Osteoblast (primary cell): ENCODE measurements at places on chromosomes 12 and 14. TPM values are rescaled to one million over a fixed set of nuclear protein-coding genes. Genes with fewer than 3 reads are reported as not detected.

Gene ASPG
- under 0.01 TPM in 1 of 2 replicates, not detected in the other for total RNA-seq

Gene GLIPR1L2
- total RNA-seq, result 0.29 and 0.36 TPM in 2 replicates

Gene CEP170B
- 17.1 and 21.0 TPM in 2 replicates for total RNA-seq

GRCh38 chr12:116703214-116703795 lies 34.6 kb downstream of the SPRING1 start:
- peak; percentile 88 for DNase-seq
- H3K4me3 ChIP-seq, result no peak overlapping the region
- H3K27ac ChIP-seq, result no peak overlapping the region
- no peaks in the 10 kb centered on the region for H3K36me3 ChIP-seq
- no peaks in the 10 kb centered on the region for H3K27me3 ChIP-seq

GRCh38 chr14:38217553-38217952 lies 9.8 kb downstream of the SSTR1 start:
- no peaks in the 10 kb centered on the region for H3K27me3 ChIP-seq
- no peaks in the 10 kb centered on the region for H3K36me3 ChIP-seq
- no peak overlapping the region for H3K4me3 ChIP-seq
- H3K27ac ChIP-seq, result no peak overlapping the region

DNA sequence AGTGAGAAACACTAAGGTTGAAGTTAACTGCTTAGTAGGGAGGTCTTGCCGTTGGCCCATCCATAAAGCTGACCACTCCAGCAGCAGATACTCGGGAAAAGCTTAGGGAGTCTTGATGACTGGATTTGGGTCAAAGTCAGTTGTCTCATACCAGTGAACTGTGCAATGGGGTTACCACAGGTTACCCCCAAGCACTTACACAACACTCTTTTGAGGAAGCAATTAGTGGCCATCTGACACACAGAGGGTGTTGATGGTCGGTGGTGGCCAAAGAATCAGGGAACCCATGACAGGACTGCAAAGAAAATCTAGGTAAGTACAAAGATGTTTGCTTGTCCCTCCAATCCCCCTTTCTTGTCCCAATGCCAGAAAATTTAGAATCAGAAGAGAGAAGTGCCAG lies 410.2 kb downstream of the APAF1 start:
- no peak overlapping the region for H3K27ac ChIP-seq
- H3K4me1 ChIP-seq, result no peaks in the 10 kb centered on the region
- H3K36me3 ChIP-seq, result no peaks in the 10 kb centered on the region
- no peak overlapping the region for H3K4me3 ChIP-seq
- DNase-seq, result no peak
